ENCODE measurements at places on chromosomes 7 and 10.

DNA sequence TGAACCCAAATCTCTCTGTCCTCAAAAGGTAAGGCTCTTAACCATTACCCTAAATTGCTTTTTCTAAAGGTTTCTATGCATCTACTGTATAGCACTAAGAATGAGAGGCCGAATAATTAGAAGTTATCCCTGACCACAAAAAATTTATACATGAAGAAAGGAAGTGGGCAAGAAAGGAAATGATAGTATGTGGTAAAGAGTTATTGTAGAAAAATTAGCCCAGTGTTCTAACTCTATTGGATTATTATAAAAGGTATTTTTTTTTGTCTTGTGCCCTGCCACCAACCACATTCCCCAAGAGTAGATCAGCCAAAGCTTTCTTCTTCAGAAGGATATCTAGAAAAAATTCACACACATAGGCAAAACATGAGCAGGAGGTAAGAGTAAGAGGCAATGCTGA is 45.4 kb downstream of the DKK1 start:
- DNase-seq, result no peak

GRCh38 chr7:1926908-1927306 is 256.8 kb downstream of the ELFN1 start:
- DNase-seq, result no peak

- DNase-seq, result no peak
Observed at GRCh38 chr7:41624818-41625217, 78.1 kb downstream of the INHBA start.

GRCh38 chr7:12907774-12908173 is 220.3 kb downstream of the ARL4A start:
- DNase-seq, result no peak

DNA sequence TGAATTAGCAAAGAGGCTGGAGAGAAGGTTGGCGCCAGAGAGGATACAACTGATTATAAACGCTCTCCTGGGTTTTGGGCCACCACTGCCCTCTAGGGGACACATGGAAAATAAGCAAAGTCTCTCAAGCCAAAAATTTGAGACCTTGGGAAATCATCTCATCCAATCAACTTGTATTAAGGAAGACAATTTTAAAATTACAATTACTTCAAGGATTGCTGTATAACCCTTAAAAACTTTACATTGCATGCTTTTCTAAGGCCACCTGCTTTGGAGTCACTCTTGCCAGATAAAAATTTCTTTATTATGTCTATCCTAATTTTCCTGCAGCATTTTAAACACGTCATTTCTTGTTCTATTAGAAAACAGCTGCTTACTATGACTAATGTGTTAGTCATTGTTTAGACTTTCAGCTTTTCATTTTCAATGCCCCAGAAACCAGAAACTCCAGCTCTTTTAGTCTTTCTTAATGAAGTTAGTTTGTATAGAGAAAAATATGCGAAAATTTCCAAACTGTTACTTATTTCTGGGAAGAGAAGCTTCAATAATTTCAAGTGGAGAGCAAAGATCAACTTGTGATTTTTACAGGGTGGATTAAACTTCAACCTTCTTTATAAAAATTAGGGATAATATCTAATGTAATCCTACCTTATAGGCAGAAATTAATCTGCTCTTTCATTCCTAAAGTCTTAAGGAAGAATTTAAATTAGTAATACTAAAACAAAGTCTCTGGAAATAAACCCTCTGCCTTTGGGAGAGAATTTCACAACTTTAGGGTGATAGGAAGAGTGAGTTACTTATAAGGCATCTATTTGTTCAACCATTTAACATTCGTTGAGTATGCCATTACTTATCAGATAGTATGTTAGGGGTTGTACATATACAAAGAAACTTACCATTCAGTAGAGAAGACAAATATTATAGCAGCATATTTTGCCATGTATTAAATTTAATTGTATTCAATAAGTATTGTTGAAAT is 20.6 kb upstream of the RHOBTB1 start:
- DNase-seq, result no peak

- DNase-seq, result no peak
Observed at GRCh38 chr7:156380261-156380660, 260.3 kb upstream of the RNF32 start.

DNA sequence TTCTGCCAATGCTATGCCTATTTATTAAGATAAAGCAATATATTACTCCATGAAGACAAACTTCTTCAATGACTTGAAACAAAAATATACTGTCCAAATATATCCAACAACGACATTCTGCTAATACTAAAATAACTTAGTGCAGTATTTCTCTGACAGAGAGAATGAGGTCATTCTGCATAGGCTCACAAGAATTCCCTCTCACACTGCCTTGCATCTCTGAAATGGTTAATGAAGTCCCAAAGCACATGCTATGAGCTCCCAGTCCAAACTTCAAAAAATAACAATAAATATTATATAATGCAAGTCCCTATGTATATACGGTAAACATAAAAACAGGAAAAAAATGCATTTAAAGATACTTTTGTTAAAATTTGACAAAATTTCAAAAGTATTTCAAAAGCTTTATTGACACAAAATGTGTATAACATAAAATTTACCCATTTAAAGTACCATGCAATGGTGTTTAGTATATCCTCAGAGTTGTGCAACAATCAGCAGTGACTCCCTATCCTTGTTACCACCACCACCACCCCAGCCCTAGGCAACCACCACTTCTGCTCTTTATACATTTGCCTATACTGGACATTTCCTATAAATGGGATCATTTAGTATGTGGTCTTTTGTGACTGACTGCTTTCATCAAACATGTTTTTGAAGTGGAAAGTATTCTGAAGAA is 27.6 kb downstream of the CHCHD3 start:
- DNase-seq, result no peak

DNA sequence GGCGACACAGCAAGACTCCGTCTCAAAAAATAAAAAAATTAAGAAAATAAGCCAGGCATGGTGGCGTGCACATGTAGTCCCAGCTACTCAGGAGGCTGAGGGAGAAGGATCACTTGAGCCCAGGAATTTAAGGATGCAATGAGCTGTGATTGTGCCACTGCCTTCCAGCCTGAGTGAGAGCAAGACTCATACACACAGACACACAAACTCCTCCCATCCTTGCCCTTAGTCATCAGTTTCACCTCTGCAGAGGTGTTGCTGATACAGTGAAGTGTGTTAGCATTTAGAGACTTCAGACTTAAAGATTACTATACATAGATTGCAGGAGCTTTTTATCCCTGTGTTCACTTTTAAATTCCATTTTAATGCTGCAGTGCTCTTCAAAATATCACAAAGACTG is 5.5 kb upstream of the H2AZ2 start:
- DNase-seq, result no peak

GRCh38 chr7:38105874-38106483 is 72.1 kb upstream of the STARD3NL start:
- no peak for DNase-seq

DNA sequence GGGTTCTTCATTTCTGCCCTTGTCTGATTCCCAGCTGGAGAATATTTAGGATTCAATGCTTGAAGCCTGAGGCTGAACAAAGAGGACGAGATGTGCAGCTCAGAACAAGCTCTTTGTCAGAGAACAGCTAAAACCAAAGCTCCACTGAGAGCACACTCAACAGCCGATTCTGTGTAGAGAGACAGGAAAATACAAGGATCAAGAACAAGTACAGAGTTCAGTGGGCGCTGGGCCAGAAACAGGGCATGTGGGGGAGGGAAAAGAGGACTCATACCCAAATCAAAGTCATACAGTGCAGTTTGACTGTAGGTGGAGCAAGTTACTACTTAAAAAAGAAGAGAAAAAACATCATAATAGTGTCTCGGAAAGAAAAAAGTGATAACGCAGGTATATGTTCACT is at the start of gene AGMO:
Gene AGMO, minus strand, starts transcription at position 181 of the 400 bp plus-strand sequence.
- DNase-seq, result no peak

DNA sequence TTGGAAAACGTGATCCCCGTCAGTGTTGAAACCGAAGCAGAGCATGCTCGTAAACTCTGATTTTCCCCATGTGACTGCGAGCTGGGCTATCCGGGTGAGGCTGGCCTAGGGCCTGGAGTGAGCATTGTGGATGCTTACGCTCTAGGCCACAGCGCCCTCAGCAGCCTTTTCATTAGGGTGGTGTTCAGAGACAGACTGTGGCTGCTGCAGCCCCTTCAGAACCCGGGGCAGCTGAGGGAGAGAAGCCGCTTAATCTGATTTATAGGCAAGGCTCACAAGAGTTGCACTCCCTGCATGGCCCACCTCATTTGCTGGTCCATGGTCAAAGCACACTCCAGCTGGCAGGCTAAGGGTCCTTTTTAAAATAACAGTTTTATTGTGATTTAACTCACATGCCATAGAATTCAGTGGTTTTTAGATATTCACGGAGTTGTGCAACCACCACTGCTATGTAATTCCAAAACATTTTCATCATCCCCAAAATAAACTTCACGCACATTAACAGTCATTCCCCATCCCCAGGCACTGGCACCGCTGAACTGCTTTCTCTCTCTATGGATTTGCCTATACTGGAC is 72.5 kb downstream of the SYPL1 start:
- no peak for DNase-seq

- DNase-seq, result no peak
Observed at GRCh38 chr10:107585630-107586029, 421.1 kb upstream of the SORCS1 start.
